Hematopoietic multipotent progenitor cell (in vitro differentiated cells): ENCODE measurements at places on chromosomes 6 and 20.

DNA sequence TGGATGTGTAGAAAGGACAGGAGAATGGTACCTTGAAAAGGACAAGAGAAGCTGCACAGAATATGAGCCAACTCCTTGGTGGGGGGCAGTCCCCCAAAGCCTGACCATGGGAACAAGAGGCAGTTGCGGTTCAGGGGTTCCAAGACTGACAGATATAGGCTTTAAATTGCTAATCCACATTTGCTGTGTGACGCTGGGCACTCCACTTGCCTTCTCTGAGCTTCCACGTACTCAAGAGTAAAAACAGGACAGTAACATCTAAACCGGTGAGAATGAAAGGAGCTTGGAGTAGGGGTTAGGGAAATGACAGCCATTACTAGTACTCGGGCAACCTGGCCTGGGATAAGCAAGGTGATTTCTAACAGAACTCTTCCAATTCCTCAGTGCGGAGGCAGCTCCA lies 57.9 kb upstream of the LRFN2 start:
- no peak for DNase-seq

- no peak for DNase-seq
Observed at GRCh38 chr6:80449726-80450125, 343.3 kb downstream of the BCKDHB start.

DNA sequence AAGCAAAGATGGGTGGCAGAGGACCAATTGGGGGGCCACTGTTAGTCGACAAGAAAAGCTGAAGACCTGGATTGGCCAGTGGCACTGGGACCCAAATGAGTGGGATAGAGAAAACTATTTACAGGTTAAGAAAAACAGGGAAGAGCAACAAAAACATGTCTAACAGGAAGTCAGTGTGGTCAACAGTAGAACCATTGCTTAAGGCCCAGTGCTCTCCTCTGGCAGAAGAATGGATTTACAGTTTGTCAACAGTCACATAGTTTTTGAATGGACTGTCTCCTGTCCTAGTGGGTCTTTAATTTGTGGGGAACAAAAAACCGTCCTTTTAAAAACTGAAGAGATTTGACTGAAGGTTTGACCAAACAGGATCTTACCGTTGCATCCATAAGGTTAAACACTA lies 12.1 kb upstream of the WTAP start:
- no peak for DNase-seq

- DNase-seq = no peak
Observed at GRCh38 chr20:50594591-50595432, 84.6 kb downstream of the PTPN1 start.

- no peak for DNase-seq
Observed at GRCh38 chr20:35465976-35466375, 10.6 kb downstream of the CEP250 start.

- DNase-seq = peak; percentile 41
Observed at GRCh38 chr6:551405-551804, 105.5 kb downstream of the HUS1B start.

GRCh38 chr20:483815-484644 lies 21.7 kb upstream of the TBC1D20 start:
- no peak for DNase-seq

GRCh38 chr6:151661928-151662327 lies 145.6 kb upstream of the ESR1 start:
- DNase-seq = no peak

- DNase-seq = no peak
Observed at GRCh38 chr20:14984768-14985622, 647.6 kb upstream of the FLRT3 start.
